ENCODE measurements at places on chromosomes 4 and X.
A peak's percentile ranks its signal among the peaks of the same experiment; 100 is the strongest.

DNA sequence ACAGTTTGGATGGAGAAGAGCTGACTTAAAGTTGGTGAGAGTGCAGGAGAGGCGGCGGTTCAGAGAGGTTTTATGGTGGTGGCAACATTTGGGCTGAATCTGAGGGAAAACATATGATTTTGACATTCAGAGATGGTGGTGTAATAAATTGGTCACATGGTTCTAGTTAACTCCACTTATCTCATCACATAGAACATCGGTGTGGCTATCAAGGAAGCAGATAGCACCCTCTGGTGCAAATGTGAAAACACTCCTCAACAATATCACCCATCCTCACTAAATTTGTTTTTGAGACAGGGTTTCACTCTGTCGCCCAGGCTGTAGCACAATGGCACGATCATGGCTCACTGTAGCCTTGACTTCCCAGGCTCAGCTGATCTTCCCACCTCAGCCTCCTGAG lies 28.8 kb downstream of the SUPT20HL2 start:
- no peak for DNase-seq

GRCh38 chrX:774536-774935 lies 143.9 kb downstream of the SHOX start:
- no peak for DNase-seq

DNA sequence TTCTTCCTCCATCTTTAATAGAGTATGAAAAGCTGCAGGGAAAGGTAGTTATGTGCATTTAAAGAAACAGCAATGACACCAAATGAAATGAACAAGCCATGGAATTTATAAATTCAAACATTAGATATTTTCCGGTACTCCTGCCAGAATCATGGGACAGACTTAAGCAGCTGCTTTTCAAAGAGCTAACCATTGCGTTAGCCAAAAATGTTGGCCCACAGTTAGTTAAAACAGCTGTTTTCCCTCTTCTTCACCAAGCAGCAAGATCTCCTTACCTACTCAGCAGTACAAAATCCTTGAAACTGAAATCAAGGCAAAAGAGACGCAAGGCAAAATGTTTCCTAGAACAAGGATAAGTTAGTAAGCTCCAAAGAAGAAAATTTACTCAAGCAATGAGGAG lies 64.0 kb downstream of the MANBA start:
- no peak for DNase-seq

GRCh38 chr4:144531841-144532240 lies 114.1 kb upstream of the HHIP start:
- DNase-seq = no peak

- peak; percentile 64 for DNase-seq
These were observed 545.2 kb downstream of the C4orf33 start for GRCh38 chr4:129641179-129641578.

DNA sequence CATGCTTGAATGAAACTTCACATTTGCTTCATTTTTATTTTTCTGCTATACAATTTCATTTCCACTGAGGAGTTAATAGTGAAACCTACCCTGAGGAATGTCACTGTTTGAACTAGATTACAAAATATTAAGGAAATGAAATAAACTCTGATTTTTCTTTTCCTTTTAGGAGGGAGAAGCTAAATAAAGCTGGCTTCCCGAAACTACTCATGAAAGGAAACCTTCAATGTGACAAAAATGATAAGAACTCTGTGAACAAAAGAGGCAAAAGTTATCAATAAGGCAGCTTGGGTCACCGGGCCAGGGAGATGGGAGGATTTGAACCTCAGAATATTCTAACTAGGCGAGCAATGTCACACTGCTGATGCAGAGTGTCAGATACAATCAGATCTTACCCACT lies 185.2 kb downstream of the APBB2 start:
- no peak for DNase-seq

DNA sequence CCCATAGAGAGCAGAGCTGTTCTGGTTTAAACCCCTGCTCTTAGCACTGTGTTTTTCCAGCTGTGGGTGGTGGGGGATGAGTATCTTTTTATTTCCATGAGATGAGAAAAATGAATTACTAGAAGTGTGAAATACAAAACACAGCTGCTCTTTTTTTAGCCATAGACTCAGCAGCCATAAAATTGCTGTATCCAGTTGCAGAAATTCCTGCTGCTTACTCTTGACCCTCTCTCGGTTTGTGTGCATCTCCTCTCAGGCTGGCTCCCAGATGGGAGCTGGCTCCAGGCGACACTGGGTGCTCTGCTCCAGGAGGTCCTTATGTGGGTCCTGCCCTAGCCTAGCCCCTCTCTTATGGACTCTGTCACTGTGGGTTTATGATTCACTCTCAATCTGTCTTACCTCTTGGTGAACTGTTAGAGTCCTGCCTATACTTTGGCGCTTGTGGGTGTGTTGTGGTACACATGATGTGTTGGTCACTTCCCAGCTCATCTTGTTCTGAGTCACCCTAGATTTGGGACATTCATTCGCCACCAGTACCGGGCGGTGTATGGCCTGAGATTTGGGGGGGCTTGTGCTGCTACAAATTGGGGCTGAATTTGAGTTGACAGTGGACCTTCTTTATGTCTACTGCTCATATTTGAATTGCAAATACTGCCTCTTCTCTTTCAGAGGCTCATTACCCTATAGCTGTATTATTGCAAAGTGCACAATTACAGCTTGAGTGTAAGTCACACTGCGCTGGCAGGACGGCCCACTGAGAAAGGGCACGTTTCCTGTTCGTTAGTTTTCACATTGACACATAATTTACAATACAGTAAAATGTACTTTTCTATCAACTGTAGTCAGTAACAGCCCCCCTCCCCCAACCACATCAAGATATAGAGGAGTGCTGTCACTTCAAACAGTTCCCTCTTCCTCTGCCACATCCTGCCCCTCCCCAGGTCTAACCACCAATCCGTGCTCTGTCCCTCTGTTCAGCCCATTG lies 46.9 kb upstream of the MSANTD1 start:
- no peak for DNase-seq

DNA sequence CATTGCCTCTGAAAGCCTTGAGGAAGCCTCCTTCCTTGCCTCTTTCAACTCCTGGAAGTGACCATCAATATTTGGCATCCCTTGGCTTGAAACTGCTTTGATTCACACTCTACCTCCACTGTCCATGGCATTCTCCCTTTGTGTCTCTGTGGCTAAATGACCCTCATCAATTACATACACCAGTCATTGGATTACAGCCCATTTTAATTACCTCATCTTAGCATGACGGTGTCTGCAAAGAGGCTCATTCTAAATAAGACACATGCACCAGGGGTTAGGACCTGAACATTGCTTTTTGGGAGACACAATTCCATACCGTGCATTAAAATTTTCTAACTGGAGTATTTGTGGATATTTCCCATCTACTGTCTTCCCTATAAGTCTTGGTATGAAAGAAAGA lies 60.7 kb upstream of the FAM9A start:
- DNase-seq = no peak

GRCh38 chr4:3122081-3122563 lies 47.6 kb downstream of the HTT start:
- peak; percentile 20 for DNase-seq

DNA sequence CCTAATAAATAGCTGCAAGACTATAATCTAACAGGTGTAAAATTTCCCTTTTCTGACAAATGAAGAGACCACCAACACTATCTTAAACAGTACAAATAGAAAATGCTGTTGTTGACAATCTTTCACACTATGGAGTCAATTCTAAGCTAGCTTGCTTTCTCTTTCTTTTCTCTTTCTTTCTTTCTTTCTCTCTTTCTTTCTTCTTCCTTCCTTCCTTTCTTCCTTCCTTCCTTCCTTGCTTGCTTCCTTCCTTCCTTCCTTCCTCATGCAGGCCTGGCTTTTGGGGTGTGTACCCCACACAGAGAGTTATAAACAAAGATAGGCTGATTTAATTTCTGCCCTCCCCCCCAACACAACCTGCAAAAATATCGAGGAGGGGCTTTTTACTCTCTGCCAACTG lies 8.1 kb upstream of the ARX start:
- DNase-seq = no peak

GRCh38 chr4:156374069-156374468 lies 420.4 kb upstream of the CTSO start:
- DNase-seq = no peak

DNA sequence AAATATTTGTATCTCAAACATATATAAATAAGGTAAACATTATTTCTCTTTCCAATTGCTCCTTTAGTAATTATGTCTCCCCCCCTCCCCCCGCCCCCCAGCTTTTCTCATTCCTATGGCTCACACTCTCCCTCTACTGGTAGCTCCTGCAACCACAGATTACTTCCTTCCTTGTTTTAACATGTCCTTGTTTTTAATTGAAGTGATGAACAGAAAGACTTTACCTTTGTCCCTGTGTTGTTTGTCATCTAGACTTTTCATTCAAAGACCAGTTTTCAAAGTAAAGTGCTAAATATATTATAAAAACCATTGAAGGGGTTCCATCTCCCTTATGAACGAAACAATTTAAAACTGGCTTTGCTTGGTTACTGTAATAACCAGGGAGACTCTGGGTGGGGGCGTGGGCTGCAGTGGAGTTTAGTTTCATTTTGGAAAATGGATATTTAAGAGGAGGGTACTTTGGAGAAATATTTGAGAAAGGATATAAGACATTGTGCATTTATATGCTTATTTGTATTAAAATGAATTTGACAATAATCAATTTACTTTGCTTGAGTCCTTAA lies 352.9 kb downstream of the RAPGEF2 start:
- DNase-seq = peak; percentile 48

DNA sequence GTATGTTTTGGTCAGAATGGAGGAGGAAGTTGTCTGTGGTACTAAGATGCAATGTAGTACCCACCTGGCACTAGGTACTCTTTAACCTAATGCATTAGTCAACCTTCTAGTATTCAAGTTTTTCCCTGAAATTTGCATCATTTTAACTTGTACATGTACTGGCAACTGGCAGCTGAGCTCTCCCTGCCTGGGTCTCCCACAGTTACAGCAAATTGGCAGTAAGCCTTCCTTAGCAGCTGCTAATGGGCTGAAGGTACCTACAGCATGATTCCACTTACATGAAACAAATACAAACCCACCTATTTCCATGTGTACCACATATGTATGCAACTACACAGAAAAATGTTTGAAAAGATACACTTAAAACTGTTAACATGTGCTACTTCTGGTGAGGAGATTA lies 8.1 kb upstream of the KLHL2 start:
- no peak for DNase-seq

- DNase-seq = no peak
These were observed 159.7 kb downstream of the ANK2 start for GRCh38 chr4:113209153-113209552.

DNA sequence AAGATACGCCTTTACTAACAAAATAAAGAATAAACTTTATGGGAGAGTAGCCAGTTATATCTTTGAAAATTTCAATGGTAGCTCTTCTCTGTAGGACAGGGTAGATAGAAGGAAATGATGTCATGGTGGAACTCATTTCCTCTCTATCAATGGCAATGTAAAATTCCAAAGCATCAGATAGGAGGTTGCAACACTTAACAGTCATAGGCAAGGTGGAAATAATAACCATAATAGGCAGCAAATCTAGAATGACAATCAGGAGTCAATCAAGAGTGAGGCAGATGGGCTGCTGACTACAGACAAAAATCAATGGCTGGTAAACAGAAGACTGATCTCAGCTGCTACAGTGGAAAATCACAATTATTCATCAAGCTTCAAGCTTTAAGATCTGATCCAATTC lies 53.9 kb upstream of the TET2 start:
- no peak for DNase-seq

DNA sequence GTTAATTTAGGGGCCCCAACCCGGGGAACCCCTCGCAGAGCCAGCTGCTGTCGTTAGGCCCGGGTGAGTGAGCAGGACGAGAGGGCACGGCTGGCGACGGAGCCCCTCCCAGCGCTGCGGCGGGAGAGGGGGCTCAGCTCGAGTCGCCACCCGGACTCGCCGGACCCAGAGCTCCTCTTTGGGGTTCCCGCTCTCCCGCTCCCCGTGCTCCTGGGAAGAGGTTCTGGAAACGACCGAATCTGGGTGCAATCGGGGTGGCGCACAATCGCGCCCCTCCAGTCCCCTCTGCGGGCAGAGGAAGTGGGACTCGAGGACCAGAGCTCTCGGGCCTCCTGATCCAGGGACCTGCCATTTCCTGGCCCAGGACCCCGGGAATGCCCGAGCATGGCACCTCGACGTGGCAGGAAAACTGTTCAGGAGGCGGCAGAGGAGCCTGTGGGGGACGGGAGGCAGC lies 37.3 kb upstream of the ARAF start:
- DNase-seq = peak; percentile 4

DNA sequence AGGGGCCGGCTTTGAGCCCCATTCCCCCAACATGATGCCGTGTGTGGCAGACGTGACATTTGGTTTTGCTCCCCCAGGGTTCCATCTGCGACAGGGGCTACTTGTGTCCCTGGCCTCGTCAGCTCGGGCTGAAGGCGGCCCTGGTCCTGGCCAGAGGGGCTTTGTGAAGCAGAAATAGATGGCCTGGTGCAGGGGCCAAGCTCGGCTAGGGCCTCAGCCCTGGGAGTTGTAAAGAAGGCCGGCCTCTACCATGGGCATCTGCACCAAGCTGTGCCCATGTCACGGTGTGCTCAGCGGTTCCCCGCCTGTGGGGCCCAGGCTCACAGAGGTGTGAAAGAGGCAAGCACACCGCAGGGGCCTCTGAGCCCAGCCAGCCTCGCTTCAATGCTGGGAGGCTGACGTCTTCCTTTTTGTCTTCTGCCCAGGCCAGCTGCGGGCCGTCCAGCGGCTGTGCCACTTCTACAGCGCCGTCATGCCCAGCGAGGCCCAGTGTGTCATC lies 32.5 kb downstream of the SH3TC1 start:
- DNase-seq = no peak

DNA sequence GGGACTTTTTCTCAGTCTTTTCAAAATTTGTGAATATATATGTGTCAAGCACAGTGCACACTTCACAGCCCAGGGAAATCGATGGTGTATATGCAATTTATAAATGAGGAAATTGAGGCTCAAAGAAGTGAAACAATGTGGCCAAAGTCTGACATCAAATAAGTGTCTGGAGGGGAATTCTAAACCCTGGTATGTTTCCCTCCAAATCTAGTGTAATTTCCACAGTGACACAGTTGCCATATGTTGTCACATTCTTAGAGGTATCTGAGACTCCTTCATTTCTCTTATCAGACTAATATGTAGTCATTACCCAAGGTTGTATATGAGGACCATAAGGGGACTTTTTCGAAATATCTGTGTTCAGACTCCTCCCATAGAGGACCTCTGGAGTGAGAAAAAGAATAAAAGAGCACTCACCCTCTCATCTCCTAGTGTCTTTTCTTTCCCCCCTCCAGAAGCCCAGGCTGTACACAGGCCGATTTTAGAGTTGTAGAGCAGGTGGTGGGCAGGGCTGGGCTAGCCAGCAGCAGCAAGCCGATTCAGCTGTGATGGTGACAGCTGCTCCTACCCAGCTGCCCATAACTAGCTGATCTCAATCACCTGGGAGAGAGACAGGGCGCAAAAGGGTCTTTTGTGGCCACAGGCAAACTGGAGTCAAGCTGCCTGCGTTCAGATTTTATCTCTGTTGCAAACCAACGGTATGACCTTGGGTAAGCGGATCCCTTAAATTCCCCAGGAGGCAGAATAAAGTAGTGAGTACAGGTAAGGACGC lies 55.1 kb downstream of the CLCN5 start:
- no peak for DNase-seq

- DNase-seq = no peak
These were observed 224.3 kb downstream of the DCLK2 start for GRCh38 chr4:150302553-150302952.

- DNase-seq = no peak
These were observed 37.9 kb upstream of the PGK1 start for GRCh38 chrX:78066110-78066509.
